ENCODE measurements at places on chromosomes 3 and 15.

GRCh38 chr3:142647856-142648255 lies 51.7 kb downstream of the PLS1 start:
- H3K27ac ChIP-seq = peak overlapping the region; percentile 2
- no peak for DNase-seq
- H3K27me3 ChIP-seq = no peaks in the 10 kb centered on the region
- H3K4me1 ChIP-seq = peaks cover 18% of the 10 kb centered on the region
- no peaks in the 10 kb centered on the region for H3K36me3 ChIP-seq

GRCh38 chr3:64411101-64411500 lies 185.8 kb upstream of the PRICKLE2 start:
- H3K4me3 ChIP-seq = no peak overlapping the region
- H3K27ac ChIP-seq = no peak overlapping the region
- DNase-seq = no peak
- H3K36me3 ChIP-seq = peaks cover 15% of the 10 kb centered on the region

DNA sequence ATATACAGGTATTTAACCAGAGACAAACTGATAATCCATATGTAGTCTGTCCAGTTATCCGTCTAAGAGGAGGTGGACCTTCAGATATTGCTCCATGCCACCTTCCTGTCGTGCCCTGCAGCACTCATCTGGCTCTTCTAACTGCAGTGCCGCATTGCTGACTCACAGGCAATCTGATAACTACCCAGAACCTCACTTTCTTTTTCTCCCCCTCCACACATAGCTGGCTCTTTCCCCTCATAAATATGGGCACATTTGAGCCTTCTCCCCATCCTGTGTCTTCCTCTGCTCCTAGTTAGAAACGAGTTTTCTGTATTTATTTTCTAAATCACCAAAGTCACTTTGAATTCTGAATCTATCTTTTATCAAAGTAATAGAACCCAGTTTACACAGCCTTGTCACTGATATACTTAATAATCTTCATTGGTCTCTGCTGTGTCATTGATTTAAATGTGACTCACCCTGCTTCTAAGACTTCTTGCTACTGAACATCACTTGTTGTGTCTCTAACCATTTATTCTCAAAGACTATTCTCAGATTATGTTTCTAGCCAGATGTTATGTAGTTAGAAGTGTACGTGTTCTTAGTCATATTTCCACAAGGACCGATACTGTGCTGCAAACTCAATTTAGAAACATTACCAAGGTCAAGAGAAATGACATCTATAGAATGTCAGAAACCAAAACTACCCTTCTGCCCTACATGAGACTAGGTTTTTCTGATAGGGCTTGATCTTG lies 17.4 kb upstream of the KCNMB2 start:
- H3K27ac ChIP-seq = no peak overlapping the region
- DNase-seq = no peak
- no peak overlapping the region for H3K4me3 ChIP-seq
- H3K27me3 ChIP-seq = peaks cover 3% of the 10 kb centered on the region

DNA sequence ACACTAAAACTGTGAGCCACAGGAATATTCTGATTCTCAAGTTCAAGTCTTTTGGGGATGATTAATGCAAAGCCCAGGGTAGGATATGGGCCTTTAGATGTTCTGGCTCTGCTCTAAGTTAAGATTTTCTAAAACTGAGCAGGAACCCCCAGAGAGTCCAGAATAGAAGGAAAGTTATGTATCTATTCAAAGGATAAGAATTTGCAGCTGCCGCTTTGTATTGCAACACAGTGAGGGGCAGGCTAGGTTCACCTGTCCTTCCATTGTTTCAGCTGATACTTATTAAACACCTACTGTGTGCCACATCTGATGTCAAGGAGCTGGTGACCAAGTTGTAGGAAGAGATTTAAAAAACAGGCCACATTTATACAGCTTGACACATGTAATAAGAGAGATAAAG lies 290.4 kb downstream of the MAGI1 start:
- peaks cover 6% of the 10 kb centered on the region for H3K36me3 ChIP-seq
- no peak overlapping the region for H3K27ac ChIP-seq
- no peak for DNase-seq
- no peak overlapping the region for H3K4me3 ChIP-seq
- H3K4me1 ChIP-seq = peaks cover 15% of the 10 kb centered on the region

GRCh38 chr3:108673988-108674661 lies 83.1 kb downstream of the RETNLB start:
- peaks cover 5% of the 10 kb centered on the region for H3K4me1 ChIP-seq
- H3K27ac ChIP-seq = no peak overlapping the region
- no peak for DNase-seq
- no peak overlapping the region for H3K4me3 ChIP-seq
- H3K27me3 ChIP-seq = no peaks in the 10 kb centered on the region

DNA sequence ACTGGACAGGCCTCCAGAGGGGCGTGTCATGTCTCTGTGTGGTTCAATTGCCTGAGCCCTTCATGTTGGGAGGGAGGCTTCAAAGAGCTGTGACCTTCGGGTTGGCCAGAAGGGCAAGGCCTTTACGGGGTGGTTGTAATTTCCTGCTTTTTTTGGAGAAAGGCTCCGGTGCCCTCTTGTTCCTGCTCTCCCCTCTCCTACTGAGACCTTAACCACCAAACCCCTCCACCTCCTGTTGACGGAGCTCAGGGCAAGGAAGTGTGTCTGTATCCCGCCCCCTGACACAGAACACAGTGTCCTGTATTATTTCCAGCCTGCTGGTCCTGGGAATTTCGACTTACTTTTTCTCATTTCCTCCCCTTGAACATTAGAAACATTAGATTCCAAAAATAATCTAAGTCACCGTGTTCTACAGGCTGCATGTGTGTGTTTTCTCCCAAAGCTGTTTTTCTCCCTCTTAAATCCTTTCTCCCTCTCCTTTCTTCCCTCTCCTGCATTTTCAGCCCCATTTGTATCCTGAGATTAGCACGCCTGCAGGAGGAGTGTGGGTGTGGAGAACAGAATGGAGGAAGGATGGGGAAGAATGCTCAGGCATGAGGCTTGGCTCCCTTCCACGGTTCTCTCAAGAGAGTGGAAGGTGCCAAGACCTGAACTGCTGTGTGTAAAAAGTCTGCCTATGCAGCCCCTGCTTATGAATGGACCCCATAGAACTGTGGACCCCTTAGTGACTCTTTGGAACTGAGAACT lies 285.4 kb upstream of the ROPN1 start:
- H3K4me1 ChIP-seq = peaks cover 42% of the 10 kb centered on the region
- H3K4me3 ChIP-seq = no peak overlapping the region
- peaks cover 25% of the 10 kb centered on the region for H3K36me3 ChIP-seq
- peaks cover 9% of the 10 kb centered on the region for H3K27me3 ChIP-seq
- no peak overlapping the region for H3K27ac ChIP-seq

DNA sequence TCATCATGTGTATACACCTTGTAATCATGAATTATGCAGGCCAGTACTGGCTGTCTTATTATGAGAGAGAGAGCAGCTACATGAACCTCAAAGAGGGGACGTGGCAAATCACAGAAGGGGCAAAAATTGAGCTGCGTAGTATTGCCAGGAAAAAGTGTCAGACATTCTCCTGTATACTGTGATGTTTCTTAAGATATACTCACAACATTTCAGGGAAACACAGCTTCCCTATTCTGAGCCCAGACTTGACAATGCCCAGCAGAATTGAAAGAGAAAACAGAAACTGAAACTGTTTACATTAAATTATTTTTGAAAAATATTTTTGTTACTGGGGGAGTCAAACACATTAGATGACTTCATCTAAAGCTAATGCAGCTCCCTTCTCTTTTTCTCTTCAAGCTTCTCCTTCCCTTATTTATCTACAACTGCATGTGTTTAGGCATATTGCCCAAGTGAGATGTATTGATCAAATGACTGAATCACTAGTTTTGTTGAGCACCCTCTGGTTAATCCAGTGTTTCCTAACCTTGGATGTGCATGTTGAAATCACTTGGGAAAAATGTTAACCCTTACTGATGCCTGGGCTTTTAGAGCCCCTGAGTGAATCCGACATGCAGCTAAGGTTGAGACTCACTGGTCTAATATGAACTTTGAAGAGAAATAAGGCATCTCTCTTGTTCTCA lies 39.5 kb downstream of the CADPS start:
- no peak overlapping the region for H3K27ac ChIP-seq
- H3K4me3 ChIP-seq = no peak overlapping the region
- peaks cover 13% of the 10 kb centered on the region for H3K4me1 ChIP-seq
- no peak for DNase-seq

DNA sequence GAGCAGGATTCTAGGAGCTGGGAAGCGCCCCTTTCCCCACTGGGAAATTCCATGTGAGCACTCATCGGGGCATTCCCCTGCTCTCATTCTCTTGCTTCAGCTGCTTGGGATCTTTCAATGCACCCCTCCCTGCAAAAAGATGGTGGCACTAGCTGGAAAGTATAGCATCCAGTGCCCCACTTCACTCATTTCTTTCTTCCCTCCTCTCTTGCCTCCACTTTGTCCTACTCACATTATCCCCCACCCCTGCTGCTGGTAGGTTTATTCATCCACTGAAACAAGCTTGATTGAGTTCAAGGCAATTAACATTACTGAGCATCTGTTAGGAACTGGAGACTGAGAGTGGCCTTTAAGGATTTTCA lies 84.8 kb upstream of the LIMD1 start:
- peaks cover 5% of the 10 kb centered on the region for H3K4me1 ChIP-seq
- H3K27me3 ChIP-seq = peaks cover 4% of the 10 kb centered on the region
- H3K27ac ChIP-seq = no peak overlapping the region
- H3K36me3 ChIP-seq = peaks cover 13% of the 10 kb centered on the region
- DNase-seq = no peak

- H3K4me1 ChIP-seq = peaks cover 11% of the 10 kb centered on the region
- peaks cover 33% of the 10 kb centered on the region for H3K27me3 ChIP-seq
- no peaks in the 10 kb centered on the region for H3K36me3 ChIP-seq
- H3K4me3 ChIP-seq = no peak overlapping the region
These were observed 27.7 kb upstream of the HHATL start for GRCh38 chr3:42730294-42730693.

GRCh38 chr3:8945890-8946600 lies 17.2 kb downstream of the RAD18 start:
- no peak for DNase-seq
- no peak overlapping the region for H3K4me3 ChIP-seq
- no peaks in the 10 kb centered on the region for H3K27me3 ChIP-seq
- H3K36me3 ChIP-seq = peaks cover 64% of the 10 kb centered on the region
- peaks cover 9% of the 10 kb centered on the region for H3K4me1 ChIP-seq

DNA sequence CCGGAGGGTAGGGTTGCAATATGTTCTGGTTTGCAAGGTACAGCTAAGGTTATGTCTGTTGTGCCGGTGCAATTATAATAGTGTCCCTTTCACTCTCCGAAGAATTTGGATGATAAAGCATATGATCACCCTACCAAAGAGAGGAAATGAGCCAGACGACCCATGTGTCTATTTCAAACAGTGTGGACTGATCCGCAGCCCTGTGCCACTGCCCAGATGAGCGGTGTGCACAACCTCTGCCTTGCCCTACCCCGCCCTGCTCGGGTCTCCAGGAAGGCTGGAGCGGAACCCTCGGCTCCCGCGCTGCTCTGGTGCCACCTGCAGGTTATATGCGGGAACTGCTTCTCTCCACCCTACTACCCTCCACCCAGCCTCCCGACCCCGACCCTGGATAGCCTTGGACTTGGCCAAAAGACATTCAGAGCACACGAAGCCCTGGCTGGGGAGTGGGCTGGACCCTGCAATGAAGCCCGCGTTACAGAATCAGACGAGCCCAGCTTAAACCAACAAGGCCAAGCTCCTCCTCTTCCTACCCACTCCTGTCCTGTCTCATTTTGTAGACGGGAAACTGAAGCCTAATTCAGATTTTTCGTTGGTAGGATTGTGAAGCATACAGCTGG lies 68.4 kb upstream of the CHRNB4 start:
- peaks cover under 1% of the 10 kb centered on the region for H3K36me3 ChIP-seq
- no peak overlapping the region for H3K4me3 ChIP-seq
- DNase-seq = peak; percentile 89
- H3K27ac ChIP-seq = no peak overlapping the region

- H3K36me3 ChIP-seq = peaks cover 24% of the 10 kb centered on the region
- no peak overlapping the region for H3K4me3 ChIP-seq
- no peak for DNase-seq
- H3K4me1 ChIP-seq = peaks cover 5% of the 10 kb centered on the region
- H3K27ac ChIP-seq = peak overlapping the region; percentile 39
- peaks cover 4% of the 10 kb centered on the region for H3K27me3 ChIP-seq
These were observed 10.5 kb upstream of the NUDT16 start for GRCh38 chr3:131370935-131371687.

GRCh38 chr3:86175593-86176444 lies 815.1 kb downstream of the VGLL3 start:
- no peak overlapping the region for H3K4me3 ChIP-seq
- H3K27me3 ChIP-seq = no peaks in the 10 kb centered on the region
- no peaks in the 10 kb centered on the region for H3K36me3 ChIP-seq
- DNase-seq = no peak
- H3K4me1 ChIP-seq = peaks cover 22% of the 10 kb centered on the region

DNA sequence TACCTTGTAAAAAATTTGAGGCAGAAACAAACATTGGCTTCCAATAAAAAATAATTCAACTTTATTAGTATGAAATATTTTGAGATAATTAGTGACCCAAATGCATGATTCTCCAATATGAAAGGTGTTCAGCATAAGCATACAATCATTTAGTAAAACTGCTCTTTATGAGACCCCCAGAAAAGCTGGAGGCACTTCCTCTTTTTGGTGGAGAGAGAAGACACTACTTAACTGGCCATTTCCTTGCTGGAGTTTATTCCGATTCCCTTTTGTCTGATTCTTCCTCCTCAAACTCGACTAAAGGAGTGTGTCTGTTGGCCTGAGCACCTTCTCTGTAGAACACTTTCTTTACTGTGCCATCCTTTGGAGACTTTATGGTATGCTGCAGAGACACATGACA lies 34.8 kb upstream of the DCUN1D1 start:
- peaks cover 37% of the 10 kb centered on the region for H3K36me3 ChIP-seq
- DNase-seq = no peak
- peaks cover 5% of the 10 kb centered on the region for H3K4me1 ChIP-seq
- H3K4me3 ChIP-seq = no peak overlapping the region
- peak overlapping the region; percentile 76 for H3K27ac ChIP-seq
- no peaks in the 10 kb centered on the region for H3K27me3 ChIP-seq

DNA sequence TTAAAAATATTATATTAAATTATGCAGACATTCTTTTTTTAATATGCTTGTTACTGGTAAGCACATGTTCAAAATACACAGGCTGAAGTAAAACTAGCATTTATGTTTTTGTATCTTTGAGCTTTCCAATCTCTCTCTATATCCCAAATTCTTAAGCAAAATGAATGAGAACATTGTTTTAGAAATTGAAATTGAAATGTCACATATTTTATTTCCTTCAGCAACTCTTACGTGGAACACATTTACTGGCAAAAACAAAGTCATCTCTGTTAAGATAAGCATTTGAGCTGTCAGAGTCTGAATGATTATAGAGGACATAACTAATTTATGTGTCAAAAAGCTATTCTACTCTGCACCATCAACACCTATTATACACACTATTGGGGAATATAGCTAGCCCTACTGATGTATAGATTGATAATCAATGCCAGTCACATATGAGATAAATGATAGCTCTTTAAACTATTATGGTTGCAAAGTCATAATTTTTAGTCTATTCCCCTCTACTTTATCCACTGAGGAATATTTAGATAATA lies 535.4 kb upstream of the BCHE start:
- no peaks in the 10 kb centered on the region for H3K4me1 ChIP-seq
- H3K4me3 ChIP-seq = no peak overlapping the region
- H3K27me3 ChIP-seq = no peaks in the 10 kb centered on the region

GRCh38 chr3:180252683-180253082 lies 215.9 kb upstream of the PEX5L start:
- H3K27me3 ChIP-seq = no peaks in the 10 kb centered on the region
- H3K27ac ChIP-seq = no peak overlapping the region
- no peaks in the 10 kb centered on the region for H3K36me3 ChIP-seq
- no peak for DNase-seq
